ENCODE measurements at places on chromosomes 7 and 10.

GRCh38 chr7:146591976-146592375, 475.4 kb downstream of the CNTNAP2 start:
- no peak overlapping the region for H3K4me3 ChIP-seq
- no peak for DNase-seq
- H3K27ac ChIP-seq: no peak overlapping the region
- H3K27me3 ChIP-seq: no peaks in the 10 kb centered on the region
- H3K4me1 ChIP-seq: no peaks in the 10 kb centered on the region

DNA sequence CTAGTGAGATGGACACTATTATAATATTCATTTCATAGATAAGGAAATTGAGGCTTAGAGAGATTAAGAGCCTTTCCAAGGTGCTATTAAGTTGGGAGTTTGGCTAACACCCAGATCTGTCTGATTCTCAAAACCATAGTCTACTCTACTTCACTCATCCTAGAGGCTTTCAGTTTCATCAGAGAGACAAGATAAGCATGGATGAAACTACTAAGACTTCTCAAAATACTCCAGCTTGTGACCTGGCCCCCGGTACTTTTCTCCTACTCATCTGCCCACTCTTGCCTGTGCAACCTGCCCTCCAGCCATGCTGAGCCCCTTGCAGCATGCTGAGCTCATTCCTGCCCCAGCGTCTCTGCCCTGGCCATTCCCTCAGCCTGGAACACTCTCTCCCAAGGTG, 12.2 kb upstream of the SLC35B4 start:
- no peaks in the 10 kb centered on the region for H3K36me3 ChIP-seq
- no peak overlapping the region for H3K27ac ChIP-seq
- H3K27me3 ChIP-seq: no peaks in the 10 kb centered on the region
- no peak overlapping the region for H3K4me3 ChIP-seq
- no peaks in the 10 kb centered on the region for H3K4me1 ChIP-seq

- H3K27me3 ChIP-seq: no peaks in the 10 kb centered on the region
- no peak overlapping the region for H3K27ac ChIP-seq
- H3K4me3 ChIP-seq: no peak overlapping the region
- no peaks in the 10 kb centered on the region for H3K36me3 ChIP-seq
- no peak for DNase-seq
Observed at GRCh38 chr7:78476851-78477405, 678.4 kb downstream of the PHTF2 start.

DNA sequence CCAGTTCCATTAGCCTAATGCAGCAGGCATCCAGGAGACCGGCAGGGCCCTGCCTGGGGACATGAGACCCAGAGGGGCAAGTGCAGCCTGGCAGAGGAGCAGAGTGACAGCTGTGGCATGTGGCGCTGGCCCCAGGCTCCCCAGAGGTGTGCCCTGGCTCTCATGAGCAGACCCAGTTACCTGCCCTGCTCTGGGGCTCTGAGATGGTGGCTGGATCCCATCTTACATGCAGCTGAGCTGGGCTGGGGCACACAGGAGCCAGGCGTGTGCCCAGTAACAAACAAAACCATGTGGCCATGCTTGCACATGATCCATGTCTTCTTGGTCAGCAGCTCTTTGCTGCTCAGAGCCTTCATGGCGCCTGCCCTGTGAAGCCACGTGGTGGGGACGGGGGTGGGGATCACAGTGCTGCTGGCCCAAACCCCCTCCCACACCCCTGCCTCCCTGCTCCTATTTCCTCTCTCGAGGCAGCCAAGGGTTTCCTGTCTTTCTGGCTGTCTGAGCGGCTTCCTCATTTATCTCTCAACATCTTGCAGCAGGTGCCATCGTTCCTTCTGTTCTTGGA, 40.3 kb upstream of the GTF2I start:
- no peak overlapping the region for H3K27ac ChIP-seq
- H3K27me3 ChIP-seq: no peaks in the 10 kb centered on the region
- peak; percentile 39 for DNase-seq
- no peak overlapping the region for H3K4me3 ChIP-seq
